ENCODE measurements at places on chromosomes 13 and 19.
A peak's percentile ranks its signal among the peaks of the same experiment; 100 is the strongest.

DNA sequence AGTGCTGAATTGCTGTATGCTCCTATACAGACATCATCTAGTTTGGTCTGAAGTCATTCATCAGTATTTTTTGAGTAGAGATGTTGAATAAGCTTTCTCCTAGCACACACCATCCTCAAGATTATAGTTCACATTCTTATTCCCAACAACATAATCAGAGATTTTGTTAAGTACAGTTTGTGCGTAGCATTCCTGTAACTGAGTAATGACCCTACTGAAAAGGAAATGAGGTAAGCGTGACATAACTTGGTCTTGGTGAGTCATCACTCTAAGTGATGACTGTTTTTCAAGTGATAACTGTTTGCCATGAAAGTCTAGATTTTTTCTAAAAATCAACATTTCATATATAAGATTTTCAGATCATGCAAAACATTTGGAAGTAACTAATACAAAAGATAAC is 18.5 kb upstream of the FAM216B start:
- DNase-seq, result no peak

DNA sequence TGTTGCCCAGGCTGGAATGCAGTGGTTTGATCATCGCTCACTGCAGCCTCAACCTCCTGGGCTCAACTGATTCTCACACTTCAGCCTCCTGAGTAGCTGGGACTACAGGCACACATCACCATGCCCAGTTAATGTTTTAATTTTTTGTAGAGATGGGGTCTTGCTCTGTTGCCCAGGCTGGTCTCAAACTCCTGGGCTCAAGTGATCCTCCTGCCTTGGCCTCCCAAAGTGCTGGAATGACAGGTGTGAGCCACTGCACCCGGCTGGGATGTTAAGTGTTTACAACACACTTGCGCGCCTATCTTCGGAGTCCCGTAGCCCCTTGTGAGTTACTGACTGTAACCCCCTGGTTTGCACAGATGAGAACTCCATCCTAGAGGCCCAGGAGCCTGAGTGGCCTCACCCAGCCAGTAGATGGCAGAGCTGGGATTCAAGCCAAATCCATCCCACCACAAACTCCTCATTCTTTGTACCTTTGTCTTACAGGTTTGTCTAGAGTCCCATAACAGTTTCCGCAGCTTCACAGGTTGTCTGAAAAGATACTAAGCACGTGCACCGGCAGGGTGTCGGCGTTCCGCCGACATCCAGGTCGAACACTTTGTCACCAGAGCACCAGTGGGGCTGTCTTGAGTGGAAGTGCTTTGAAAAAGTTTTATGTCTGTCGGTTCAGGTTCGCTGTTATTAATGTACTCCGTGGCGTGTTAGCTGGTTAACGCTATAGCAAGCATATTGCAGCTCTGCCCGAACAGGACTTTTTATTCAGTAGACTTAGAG is 14.7 kb downstream of the MAG start:
- DNase-seq, result no peak

GRCh38 chr19:17753976-17754375 is 2.7 kb downstream of the FCHO1 start:
- peak; percentile 19 for DNase-seq

DNA sequence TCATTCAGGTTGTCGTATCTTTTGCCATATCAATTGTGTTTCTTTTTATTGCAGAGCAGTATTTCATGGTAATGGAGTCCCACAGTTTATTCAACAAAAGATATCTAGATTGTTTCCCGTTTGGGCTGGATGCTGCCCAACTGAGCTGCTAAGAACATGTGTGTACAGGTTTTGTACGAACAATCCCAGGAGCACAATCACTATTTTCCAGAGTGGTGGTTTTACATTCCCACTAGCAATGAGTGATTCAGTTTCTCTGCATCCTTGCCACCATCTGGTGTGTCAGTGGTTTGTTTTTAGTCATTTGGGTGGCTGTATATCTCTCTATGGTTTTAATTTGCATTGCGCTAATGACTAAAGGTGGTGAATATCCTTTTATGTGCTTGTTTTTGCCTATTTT is 52.7 kb upstream of the ZDHHC20 start:
- DNase-seq, result no peak

DNA sequence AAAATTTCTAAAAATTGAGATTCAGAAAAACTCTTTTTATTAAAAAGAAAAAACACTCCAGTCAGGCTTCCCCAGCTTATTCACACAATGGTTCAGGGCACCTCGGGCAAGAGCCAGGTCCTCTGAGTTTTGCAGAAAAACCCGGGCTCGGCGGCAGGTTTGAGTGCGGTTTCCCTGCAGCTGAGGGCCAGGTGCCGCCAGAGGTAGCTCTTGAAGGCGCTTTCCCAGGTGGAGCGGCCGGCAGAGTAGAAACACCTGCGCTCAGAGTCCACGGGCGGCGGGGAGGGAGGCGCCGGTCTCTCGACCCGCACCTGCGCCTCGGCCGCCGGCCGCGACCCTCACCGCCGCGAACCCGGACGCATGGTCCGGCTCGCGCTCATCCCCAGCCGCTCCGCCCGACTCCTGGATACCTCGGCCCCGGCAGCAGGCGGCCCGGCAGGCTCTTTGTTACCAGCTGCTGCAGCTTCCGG is 444 bp downstream of the PROSER1 start:
- DNase-seq, result peak; percentile 49

- no peak for DNase-seq
These were observed 10.5 kb upstream of the ZNF112 start for GRCh38 chr19:44367024-44367423.

DNA sequence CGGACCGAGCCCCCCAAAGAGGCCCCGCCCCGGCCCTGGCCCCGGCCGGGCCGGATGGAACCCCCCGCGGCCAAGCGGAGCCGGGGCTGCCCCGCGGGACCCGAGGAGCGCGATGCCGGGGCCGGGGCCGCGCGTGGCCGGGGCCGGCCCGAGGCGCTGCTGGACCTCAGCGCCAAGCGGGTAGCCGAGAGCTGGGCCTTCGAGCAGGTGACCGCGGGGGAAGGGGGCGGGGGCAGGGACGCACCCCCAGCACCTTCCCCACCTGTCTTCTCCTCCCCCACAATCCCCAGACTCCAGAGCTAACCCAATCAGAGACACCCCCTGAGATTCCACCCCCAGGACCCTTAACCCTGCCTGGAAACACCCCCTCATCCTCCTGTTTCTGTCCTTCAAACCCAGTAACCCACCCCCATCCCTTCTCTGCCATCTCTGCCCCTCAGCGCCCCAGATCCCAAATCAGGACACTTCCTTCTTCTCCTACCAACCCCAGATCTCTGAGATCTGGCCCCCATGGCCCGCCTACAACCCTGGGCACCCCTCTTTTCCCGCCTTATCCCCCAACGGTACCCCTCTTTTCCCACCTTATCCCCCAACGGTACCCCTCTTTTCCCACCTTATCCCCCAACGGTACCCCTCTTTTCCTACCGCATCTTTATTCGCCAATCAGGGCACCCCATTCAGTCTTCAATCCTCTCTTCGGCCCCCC is 505 bp downstream of the ZSWIM4 start:
- no peak for DNase-seq

GRCh38 chr13:75637181-75637750 is 1.1 kb downstream of the LMO7 start:
- DNase-seq, result no peak

- DNase-seq, result no peak
These were observed 13.6 kb downstream of the HIPK4 start for GRCh38 chr19:40376286-40376862.

- DNase-seq, result peak; percentile 33
These were observed 503.0 kb downstream of the LIG4 start for GRCh38 chr13:107712145-107712860.

- no peak for DNase-seq
These were observed 6.2 kb downstream of the AP1M1 start for GRCh38 chr19:16204005-16204294.

Measured in SHP77 (cell line).